Esophagus squamous epithelium (tissue), 5 donors: ENCODE measurements at places on chromosomes 7 and 10.

DNA sequence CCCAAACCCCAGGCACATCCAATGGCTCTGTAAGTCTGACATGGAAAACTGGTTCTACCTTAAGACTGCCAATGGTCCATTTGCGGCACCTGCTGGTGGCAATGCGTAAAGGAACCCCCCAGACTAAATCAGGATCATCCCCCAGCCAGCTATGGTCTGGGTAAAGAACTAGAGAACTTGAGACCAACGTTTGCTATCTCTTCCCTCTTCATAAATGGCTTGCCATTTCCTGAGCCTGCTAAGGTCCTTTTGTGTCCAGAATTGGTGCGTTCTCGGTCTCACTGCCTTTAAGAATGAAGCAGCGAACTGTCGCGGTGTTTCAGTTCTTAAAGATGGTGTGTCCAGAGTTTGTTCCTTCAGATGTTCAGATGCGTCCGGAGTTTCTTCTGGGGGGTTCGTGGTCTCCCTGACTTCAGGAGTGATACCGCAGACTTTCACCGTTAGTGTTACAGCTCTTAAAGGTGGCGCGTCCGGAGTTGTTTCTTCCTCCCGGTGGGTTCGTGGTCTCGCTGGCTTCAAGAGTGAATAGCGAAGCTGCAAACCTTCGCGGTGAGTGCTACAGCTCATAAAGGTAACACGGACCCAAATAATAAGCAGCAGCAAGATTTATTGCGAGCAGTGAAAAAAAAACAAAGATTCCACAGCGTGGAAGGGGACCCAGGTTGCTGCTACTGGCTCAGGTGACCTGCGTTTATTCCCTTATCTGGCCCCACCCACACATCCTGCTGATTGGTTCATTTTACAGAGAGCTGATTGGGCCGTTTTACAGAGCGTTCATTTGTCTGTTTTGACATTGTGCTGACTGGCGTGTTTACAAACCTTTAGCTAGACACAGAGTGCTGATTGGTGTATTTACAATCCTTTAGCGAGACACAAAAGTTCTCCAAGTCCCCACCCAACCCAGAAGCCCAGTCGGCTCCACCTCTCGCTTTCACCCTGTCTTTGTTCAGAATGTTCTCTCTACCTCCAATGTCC lies 95.4 kb downstream of the ELMO1 start:
- no peak for DNase-seq

- DNase-seq, result no peak
Measured at GRCh38 chr10:74988832-74989561, 122.5 kb upstream of the SAMD8 start.

DNA sequence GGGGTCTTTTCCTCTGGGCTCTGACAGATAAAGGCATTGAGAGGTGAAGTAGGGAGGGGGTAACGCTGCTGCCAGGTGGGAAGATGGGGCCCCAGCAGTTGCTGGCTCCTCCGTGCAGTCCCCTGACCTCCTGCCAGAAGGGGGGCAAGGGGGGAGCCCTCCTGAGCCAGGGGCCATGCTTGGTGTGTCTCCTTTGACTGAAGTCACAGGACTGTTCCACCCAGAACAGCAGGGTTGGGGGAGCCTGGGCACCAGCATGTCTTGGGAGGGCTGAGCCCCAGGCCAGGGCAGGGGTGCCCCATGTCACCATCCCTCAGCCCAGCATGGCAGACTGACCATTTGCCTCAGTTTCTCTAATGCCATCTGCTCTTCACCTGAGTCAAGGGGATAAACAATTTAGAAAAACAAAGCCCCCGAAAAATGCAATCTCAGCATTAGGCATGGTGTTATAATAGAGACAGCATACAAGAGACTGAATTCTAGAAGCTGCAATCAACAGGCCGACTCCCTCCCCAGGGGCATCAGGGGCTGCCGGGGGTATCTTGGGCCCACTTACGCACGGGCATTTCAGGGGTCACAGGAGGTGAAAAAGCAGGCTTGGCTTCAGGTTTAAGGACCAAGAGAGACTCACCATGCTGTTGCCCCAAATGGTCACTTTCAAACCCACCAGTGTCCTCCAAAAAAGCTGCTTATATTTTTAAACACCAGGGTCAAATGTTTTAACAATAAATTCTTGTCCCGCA lies 108.6 kb upstream of the GPR26 start:
- DNase-seq, result no peak

DNA sequence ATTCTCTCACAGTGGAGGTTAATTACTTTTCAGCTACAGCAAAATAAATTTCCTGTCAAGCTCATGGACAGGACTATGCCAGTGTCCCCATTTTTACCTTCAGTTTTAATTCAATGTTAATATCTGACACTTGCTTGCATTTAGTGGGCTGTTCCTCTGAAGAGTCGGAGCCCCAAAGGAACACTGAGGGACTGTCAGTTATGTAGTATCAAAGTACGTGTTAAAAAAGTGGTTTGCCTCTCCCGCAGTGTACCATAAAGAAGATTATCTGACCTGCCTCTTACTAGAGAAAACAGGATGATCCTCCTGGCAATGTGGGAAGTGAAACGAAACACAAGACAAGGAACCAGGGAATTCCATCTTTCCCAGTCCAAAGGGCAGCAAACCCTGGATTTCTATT lies 1010.9 kb upstream of the PHF14 start:
- DNase-seq, result no peak

- no peak for DNase-seq
Measured at GRCh38 chr7:142847353-142847752, 7.5 kb upstream of the EPHB6 start.

DNA sequence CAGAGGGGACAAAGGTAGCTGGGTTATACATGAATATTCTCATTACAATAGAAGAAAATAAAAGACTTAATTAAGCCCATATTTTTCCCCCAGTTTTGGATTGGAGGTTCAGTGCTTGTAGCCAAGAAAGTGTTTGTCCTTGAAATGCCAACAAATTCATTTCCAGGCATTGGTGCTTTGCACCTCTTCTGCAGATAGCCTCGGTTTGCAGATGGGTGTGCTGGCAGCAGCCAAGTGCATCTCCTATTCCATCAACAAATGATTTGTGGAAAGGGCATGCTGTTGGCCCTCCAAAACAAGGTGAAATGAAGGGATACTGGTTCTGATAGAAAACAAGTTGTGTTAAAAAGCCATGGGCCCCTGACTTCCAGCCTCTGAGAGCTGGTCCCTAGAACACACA lies 187.3 kb downstream of the DPY19L1 start:
- DNase-seq, result no peak

- no peak for DNase-seq
Measured at GRCh38 chr10:7896297-7896696, 78.0 kb downstream of the TAF3 start.

GRCh38 chr10:113148071-113148825 lies 198.2 kb downstream of the TCF7L2 start:
- DNase-seq, result no peak

GRCh38 chr7:93985101-93985500 lies 19.1 kb downstream of the BET1 start:
- DNase-seq, result no peak

GRCh38 chr7:124376111-124376510 lies 343.2 kb upstream of the TMEM229A start:
- no peak for DNase-seq

DNA sequence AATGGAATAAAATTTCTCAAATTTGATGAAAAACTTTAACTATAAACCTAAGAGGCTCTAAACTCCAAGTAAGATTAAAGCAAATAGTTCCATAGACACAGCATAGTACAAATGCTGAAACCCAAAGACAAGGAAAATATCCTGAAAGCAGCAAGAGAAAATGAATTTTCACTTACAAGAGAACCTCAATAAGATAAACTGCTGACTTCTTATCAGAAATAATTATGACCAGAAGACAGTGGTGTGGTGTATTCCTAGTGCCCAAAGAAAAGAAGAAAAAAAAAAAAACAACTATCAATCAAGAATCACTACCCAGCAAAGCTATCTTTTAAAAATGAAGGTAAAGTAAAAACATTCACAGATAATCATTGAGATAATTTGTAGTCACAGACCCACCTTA lies 106.3 kb downstream of the DYNC1I1 start:
- no peak for DNase-seq

- no peak for DNase-seq
Measured at GRCh38 chr10:129163531-129163930, 303.5 kb upstream of the MGMT start.

DNA sequence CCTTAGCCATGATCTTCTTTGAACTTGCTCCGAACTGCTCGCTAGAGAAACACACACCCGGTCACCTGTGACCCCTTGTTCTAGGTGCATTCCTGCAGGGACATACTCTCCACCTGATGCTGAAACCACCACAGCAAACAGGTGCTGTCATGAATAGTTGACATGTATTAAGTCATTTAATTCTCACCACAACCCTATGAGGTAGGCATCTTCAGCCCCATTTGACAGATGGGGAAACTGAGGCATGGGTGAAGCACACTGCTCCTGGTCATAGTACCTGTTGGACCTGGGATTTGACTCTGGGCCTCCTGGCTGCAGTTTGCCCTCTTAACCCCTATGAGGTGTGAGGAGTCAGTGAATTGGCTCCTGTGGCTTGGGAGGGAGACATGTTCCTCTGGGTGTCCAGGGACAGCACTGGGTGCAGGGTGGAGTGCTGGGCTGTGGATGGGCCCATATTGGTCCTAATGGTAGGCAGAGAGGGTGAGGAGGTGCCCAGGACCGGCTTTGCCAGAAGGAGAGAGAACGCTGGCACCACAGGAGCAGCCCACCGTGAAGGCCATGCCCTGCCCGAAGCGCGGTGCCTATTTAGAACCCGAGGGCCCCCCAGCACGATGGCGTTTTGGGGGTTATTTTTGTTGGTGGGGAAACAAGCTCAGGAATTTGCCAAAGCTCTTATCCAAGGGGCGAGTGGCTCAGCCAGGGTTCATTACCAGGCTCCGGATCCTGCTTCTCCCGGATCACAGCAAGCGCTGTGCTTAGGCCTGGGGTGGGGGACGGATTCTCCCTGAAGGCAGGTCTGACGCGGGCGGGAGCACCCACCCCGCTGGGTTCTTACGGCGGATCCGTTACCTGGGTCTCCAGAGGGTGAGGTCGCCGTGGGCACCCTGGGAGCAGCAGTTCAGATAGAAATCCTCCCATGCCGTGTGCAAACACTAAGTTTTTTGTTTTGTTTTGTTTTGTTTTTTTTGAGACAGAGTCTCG lies 52.3 kb downstream of the GLRX3 start:
- DNase-seq, result no peak

- DNase-seq, result no peak
Measured at GRCh38 chr10:4820804-4821401, 5.1 kb upstream of the AKR1E2 start.

GRCh38 chr7:117946151-117946633 lies 73.0 kb upstream of the CTTNBP2 start:
- DNase-seq, result no peak

- DNase-seq, result no peak
Measured at GRCh38 chr10:59623133-59624121, 86.2 kb downstream of the SLC16A9 start.

DNA sequence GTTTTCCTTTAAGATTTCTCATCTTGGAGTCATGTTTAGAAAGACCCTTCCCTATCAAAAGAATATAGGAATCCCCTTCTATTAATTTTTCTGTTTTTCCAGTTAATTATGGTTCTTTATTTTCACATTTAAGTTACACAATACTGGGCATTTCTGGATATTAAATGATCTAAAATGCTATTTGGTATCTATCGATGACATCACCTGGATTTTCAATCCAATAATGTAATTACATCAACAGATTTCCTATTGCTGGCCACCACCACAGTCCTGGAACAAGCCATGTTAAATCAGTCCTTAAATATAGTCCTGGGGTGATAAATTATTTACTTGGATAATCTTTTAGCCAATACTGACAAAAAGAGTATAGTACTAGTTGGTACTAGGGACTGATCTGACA lies 48.0 kb downstream of the PUS7 start:
- no peak for DNase-seq

GRCh38 chr10:98030991-98031431 lies 590 bp upstream of the CRTAC1 start:
- DNase-seq, result no peak

- no peak for DNase-seq
Measured at GRCh38 chr7:145696071-145696470, 420.5 kb upstream of the CNTNAP2 start.

- DNase-seq, result no peak
Measured at GRCh38 chr7:47952224-47952623, 4.0 kb upstream of the PKD1L1 start.

GRCh38 chr7:148711191-148712102 lies 12.7 kb downstream of the CUL1 start:
- DNase-seq, result no peak

DNA sequence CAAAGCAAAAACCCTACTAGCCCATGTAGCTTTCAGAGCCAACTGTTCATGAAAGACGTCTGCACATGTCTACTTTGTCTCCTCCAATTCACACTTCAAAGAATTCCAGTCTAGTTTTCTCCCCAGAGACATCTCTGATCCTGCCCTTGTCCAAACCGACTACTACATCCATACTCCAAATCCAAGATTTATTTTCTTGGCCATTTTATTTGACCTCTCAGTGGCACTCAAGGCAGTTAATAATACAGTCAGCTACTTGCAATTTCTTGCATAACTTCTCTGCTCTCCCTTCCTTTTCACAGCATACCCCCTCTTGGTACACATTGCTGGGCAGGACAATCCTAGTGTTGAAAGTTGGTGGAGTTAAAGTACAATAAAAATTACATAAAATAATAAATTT lies 170.9 kb upstream of the INHBA start:
- no peak for DNase-seq

- no peak for DNase-seq
Measured at GRCh38 chr10:18608596-18608995, 42.8 kb downstream of the NSUN6 start.

- no peak for DNase-seq
Measured at GRCh38 chr7:131483586-131483985, 72.8 kb downstream of the PODXL start.
